ENCODE measurements at places on chromosomes 2 and 18. TPM values are rescaled to one million over a fixed set of nuclear protein-coding genes. Genes with fewer than 3 reads are reported as not detected.

Gene RAB27B
- polyA plus RNA-seq, result 4.1 TPM

Gene ONECUT2
- polyA plus RNA-seq, result 0.08 TPM

Gene TTLL4
- 29.6 TPM for polyA plus RNA-seq

Gene SERPINB10
- 0.08 TPM for polyA plus RNA-seq

Gene MARCHF4
- polyA plus RNA-seq, result 0.10 TPM

Gene DSG1
- 0.06 TPM for polyA plus RNA-seq

Gene MAPRE3
- 16.8 TPM for polyA plus RNA-seq

Gene ZAP70
- polyA plus RNA-seq, result 1.7 TPM

DNA sequence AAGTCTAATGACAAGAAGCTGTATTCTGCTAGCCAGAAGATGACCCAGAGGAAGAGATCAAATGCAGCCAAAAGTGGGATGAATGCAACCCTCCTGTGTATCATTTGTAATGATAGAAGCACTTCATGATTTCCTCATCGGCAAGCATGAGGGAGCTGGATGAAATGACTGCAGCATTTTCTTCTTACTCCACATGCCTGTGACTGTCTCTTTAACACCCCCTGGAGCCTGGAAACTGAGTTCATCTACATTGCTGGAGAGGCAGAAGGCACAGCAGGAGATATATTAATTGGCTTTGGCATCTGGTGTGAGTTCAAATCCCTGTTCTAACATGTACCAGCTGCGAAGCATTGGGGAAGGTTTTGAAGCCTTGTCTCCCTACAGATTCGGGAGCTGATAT is 37.7 kb downstream of the ID2 start:
- DNase-seq, result no peak

DNA sequence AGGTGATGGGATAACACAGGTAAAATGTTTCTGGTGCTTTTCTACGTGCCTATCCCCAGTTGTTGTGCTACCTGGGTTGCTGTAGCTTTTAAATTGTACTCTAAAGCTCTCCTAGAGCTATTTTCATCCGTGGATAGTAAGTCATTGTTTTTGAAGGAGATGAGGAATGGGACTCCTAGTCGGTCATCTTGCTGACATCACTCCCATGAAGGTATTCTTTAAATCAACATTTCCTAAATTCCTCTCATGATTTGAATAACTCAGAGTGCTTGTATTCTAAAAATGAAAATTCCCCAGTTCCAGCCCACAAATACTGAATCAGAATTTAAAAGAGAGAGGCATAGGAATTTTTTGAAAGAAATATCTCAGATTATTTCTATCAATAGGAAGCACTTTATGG is 44.3 kb downstream of the CCDC148 start:
- no peak for DNase-seq

GRCh38 chr2:150554046-150554445 is 66.6 kb upstream of the RND3 start:
- no peak for DNase-seq

GRCh38 chr2:28447086-28447485 is 48.8 kb upstream of the PLB1 start:
- no peak for DNase-seq

- no peak for DNase-seq
These were observed 403.3 kb upstream of the SMIM21 start for GRCh38 chr18:75830828-75831227.

GRCh38 chr2:176105078-176105729 is 1.9 kb upstream of the HOXD11 start:
- DNase-seq, result no peak

GRCh38 chr2:49827366-49827765 is 673.1 kb upstream of the FSHR start:
- DNase-seq, result no peak

DNA sequence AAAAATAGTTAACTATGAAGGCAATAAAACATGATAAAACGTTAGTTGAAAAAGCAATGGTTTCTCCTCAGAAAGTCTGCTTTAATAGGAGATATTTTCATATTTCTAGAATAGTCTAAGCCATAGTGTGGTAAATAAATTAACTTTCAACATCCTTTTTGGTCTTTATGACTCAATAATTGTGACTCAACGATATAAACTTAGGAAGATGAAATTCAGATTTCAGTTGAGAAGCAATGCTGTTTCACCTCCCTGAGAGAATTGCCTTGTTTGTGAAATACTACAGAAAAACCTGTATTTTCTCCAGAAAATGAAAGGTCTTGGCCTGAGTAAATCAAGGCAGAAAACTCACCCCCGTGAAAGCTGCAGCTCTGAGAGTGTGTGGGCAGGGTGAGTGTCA is 166.9 kb downstream of the ETAA1 start:
- DNase-seq, result no peak

DNA sequence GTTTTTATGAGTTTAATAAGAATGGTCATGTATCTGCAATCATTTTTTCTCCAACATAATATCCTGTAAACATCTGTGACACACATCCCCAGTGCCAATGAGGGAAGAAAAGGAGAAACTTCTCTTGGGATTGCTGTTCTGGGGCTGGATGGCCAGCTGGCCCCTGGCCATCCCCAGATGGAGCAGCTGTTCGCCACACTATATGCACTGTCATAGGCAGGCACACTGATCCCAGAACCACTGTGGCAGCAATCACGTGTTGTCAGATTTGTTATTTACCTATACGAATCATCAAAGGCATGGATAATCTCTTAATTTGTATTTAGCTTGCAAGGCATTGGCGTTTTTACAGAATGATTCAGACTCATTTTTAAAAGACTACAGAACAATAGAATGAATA is 167.6 kb upstream of the ACAA2 start:
- DNase-seq, result no peak

- DNase-seq, result no peak
These were observed 268.3 kb downstream of the VAPA start for GRCh38 chr18:10182009-10182624.

- DNase-seq, result no peak
These were observed 56.3 kb upstream of the SMAD2 start for GRCh38 chr18:47986620-47987387.

Data from right renal pelvis (tissue), 4 donors.